ENCODE measurements at places on chromosomes 3 and 15.
A peak's percentile ranks its signal among the peaks of the same experiment; 100 is the strongest.

DNA sequence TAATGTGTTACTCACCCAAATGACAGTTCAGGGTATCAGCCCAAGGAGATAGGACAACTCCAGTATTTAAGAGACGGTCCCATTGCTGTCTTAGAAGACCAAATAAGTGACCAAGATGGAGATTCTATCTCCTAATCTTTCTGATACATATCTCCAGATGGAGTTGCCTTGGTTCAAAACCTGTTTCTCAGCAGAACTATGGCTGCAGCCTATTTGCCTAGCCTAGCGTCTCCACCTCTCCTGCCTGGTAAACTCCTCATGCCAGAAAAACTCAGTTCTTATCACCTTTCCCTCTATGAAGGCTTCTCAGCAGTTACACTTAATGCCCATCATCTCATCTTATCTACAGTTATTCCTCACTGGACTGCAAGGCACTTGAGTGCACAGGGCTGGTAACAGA is 1.2 kb upstream of the CSPG5 start:
- no peak for DNase-seq

- DNase-seq = no peak
Observed at GRCh38 chr3:25557694-25558093, 107.0 kb downstream of the TOP2B start.

- no peak for DNase-seq
Observed at GRCh38 chr3:184233127-184233843, 3.9 kb downstream of the VWA5B2 start.

DNA sequence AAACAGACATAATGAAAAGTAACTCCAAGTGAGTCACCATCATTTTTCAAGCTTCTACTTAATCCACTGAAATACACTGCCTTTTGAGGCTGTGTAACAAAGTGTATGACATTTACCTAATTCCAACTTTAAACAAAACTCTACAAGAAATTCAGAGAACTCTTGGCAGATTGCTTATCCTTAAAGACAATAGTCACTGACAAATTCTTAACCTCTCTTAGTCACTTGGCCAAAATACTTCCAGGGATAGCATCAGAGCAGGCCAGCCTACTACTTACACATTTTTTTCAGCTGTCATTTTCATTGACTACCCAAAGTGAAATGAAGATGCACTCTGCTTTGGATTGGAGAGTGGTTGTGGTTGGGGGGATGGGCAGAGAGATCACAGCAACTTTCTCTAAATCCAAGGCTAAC is 3.6 kb downstream of the WWTR1 start:
- DNase-seq = no peak

DNA sequence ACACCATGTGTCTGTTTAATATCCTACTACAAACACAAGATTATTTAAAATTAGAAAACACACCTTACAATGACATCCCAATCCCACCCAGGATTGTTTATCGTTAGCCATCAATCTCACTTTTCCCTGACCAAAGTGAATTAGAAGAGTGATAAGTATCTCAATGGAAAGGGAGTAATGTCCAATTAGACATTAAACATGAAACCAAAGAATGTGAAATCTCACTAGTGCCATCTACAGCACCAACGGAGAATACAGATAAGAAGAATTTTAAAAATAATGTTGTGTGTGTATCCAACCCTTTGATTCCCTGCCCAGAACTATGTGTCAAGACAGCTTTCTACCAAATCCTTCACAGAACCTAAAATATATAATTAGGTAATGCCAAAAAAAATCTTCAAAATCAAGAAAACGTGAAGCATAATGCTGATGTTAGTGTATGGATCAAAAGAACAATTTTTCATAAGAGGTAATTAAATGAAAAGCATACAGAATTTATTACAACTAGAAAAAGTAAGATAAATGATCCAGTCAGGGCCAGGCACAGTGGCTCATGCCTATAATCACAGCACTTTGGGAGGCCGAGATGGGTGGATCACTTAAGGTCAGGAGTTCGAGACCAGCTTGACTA is 64.2 kb downstream of the SCAPER start:
- peak; percentile 56 for DNase-seq

DNA sequence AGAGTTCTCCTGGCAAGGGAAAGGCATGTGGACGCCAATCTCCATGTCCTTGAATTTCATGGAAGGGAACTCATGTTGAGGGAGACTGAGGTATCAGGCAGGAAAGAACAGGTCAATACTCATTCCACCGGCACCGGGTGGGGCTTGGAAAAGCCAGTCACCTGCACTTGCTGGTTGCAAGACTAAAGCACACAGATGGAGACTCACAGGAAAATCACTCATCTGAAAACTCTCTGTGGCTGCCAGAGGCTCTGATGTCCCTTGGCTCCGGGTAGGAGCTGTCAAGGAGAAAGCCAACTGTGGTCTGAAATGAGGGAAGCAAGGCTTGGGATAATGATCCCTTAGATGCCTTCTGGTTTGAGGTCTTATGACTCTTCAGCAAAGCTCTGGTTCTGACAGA is 8.7 kb upstream of the CGNL1 start:
- DNase-seq = no peak

DNA sequence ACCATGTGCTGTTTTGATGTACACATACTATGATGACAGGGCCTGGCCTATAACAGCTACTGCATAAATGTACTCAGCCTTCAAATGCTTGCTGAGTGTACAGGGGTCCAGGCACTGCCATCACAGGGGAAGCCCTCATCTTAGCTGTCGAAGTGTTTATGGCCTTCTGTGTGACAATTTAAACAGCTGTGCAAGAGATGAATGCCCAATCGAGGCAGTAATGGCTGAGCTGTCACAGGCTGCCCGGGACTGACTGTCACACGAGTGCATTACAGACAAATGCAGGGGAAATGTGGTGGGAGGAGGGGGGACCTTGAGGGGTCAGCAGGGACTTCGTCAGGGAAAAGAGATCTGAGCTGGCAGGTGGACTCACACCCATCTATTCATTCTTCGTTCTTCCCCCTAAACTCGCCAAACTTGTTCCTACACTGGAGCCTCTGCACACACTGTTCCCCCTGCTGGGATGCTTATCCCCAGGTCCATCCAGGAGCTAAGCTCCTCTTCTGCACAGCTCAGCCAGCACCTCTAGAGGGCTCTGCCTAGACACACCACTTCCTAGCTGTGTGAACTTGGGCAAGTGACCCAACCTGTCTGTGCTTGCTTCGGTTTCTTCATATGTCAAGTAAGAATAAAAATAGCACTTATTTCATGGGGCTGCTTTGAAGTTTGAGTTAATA is 156.2 kb upstream of the IQSEC1 start:
- peak; percentile 35 for DNase-seq

- no peak for DNase-seq
Observed at GRCh38 chr3:40055361-40055760, 246.0 kb downstream of the MYRIP start.

- DNase-seq = no peak
Observed at GRCh38 chr15:79635897-79636561, 203.9 kb downstream of the MINAR1 start.

DNA sequence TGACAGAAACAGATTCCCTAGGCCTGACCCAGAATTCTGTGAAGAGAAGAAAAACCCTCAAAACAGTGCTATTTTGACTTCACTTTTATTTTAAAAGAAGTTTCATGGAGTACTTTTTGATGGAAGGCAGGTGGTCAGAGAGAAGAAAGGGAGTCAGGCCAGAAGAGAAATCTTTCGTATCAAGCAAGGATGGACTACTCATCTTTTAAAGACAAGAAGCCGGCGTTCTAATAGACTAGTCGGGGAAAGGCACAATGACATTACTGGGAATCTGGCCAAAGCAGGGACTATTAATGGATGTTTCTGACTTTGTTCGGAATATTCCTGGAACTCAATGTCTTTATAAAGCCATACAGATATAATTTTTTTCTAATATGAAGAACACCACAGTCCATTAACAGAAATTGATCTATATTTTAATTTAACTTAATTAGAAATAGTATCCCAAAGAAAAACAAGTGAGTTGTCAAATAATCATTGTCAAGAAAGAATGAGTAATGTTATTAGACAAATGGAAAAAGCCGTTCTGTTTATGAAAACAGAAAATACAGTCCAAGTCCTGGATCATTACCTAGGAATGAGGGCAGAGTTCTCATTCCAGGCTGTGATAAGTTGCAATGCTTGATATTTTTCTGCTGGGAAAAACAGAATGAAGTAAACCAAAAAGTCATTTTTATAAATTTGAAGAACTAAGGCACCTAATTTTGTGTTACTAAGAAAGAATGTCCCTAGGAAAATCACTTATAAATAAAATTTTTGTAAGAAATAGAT is 23.7 kb upstream of the PCOLCE2 start:
- DNase-seq = no peak

DNA sequence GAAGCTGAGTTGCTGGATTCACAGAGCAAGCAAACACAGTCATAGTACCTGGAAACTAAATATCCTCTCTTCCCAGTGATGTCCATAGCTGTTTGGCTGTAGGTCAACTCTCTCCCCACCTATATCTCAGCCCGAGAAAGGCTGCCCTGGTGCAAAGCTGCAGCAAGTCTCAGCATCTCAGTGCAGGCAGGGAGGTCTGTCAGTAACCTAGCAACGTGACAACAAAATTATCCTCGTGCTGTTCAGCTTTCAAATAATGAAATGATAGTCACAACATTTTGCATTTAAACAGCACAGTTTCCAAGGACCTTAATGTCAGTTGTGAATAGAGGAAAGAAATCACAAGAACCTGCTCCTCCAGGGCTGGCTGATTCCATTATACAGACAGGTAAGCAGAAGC is 83.6 kb downstream of the CHST2 start:
- no peak for DNase-seq

DNA sequence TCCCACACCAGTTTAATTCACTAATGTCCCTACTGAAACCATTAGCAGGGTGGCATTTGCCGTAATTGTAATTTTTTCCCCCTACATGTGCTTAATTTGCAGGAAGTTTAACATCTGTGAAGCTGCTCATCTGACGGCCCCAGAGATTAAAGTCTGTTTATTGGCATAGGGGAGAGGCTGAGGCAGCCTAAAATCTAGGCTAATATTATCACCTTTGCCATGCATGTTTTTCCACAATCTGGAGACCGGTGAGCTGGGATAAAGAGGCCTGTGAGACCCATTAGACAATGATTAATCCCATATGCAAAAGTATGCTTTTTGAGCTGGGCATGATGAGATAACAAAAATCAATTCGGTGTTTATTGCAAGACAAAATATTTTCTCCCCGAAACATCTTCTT is 561.2 kb upstream of the ALCAM start:
- no peak for DNase-seq

- no peak for DNase-seq
Observed at GRCh38 chr15:100311154-100311625, 30.6 kb downstream of the ADAMTS17 start.

DNA sequence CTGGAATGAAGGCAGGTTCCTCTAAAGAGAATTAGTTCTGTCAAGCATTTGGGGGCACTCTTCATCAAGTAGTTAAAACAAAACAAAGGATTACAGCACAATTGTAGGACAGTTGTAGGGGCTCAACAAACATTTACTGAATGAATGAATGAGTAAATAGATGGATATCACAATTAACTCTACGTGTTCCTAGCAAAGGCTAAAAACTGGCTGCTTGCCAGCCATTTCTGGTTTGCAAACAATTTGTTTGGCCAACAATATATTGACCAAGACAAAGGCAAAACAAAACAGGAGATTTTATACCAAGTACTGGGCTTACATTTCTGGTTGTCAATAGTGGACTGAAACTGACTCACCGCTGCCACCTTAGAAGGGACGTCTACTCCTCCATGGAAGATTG is 116.8 kb downstream of the ZNF280D start:
- DNase-seq = no peak

- no peak for DNase-seq
Observed at GRCh38 chr3:5754602-5755001, 567.1 kb downstream of the EDEM1 start.

DNA sequence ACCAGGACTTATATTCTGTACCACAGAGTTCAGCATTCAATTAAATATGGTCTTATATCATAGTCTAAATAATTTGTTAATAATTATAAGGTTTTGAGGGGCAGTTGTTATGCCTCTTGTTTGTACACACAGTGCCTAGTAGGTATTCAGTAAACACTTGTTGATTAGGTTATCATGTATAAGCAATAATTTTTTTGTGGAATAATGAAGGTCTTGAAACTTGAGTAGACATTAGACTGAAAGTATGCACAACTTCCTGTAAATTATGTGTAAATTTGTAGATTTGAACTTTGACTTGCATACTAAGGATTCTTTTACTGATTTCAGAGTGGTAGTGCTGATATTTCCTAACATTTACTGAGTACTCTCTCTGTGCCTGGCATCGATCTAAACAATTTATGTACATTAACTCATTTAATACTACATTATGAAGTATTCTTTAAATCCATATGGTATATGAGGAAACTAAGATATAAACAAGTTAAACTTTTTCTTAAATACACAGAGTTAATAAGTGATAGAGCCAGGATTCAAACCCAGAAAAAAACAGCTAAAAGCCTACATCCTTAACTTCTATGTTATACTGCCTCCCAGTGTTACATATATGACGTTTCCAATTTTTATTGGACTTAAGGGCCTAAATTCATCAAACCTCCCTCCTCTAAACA is 65.1 kb downstream of the GLCE start:
- DNase-seq = peak; percentile 68

DNA sequence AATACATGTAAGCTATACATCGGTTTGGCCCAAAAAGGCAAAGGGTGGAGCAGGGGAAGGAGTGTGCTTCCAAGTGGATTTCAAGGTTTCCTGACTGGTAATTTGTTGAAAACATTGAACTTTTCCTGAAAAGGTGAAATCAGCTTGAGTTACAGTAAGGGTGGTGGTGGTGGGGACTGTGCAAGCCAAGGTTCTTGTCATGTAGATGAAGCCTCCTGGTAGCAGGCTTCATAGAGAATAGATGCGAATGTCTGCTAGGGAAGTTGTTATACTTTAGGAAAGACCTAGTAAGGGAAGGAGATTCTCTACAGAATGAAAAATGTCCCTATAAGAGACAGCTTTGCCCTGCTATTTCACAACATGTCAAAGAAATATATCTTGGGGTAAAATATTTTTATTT is 528.2 kb upstream of the CBLB start:
- no peak for DNase-seq

- no peak for DNase-seq
Observed at GRCh38 chr15:65038836-65039235, 6.4 kb upstream of the SLC51B start.

DNA sequence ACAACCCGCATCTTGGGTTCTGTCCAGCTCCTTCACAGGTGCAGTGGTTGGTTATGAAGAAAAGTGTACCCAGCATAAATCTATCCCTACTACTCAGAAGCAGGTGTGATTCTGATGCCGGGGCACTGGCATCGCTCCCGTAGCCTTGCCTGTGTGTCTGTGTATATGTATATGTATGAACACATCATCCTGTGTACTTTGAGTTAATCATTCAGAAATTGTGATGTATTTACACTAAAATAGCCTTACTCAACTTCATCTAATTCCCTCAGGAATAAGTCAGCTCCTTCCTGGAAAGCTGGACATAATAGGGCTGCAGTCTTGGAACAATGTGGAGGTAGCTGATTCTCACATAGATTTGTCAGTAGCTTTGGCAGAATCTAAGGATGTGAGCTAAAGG is 6.7 kb upstream of the ZBED2 start:
- no peak for DNase-seq

DNA sequence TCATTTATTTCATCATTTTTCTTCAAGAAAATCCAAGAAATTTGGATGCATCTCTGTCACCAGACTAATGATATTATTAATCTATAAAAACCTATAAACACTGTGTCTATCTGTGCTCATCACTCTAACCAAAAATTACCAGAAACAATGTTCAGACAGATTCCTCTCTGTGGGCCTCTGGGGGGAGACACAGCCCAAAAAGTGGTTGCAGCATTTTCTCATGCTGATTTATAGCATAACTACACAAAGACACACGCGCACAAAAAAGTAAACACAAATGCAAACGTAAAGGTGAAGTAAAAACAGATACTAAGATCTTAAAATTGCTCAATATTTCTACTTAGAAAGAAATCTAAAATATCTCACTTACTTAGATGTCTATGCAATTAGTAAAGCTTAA is 976.0 kb downstream of the GBE1 start:
- DNase-seq = no peak
